Tibial nerve (tissue), 4 donors: ENCODE measurements at places on chromosomes 6 and 20. TPM values are rescaled to one million over a fixed set of nuclear protein-coding genes. Genes with fewer than 3 reads are reported as not detected.

C6orf52 gene
- total RNA-seq: not detected

GGT7 gene
- 26.4 TPM for total RNA-seq

GSTA2 gene
- total RNA-seq: not detected

HSPA12B gene
- 30.9 TPM for total RNA-seq

OR2J3 gene
- not detected for total RNA-seq

ZNF165 gene
- total RNA-seq: 0.44 TPM

MOG gene
- not detected for total RNA-seq

NKX2-4 gene
- total RNA-seq: not detected

DNA sequence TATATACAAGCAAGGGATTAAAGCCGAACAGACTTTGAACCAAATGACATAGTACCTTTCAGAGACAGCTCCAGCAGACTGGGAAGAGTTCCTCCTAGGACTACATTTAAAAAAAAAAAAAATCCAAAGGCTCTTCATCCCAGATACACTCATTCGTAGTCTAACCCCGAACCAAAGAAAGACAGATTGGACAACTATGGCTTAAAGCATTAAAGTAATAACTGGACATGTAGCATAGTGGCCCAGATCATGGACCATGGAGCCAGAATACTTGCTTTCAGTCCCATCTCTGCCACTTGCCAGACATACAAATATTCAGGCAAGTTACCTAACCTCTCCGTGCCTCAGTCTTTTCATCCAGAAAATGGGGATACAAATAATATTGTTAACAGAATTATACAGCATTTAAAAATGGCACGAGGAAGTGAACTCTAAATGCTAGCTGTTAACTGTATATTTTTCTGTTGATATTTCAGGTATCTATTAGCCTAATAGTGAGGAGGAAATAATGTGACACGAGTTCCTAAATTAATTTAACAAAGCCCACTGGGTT, 123.7 kb downstream of the HIVEP2 start:
- no peak for DNase-seq

DNA sequence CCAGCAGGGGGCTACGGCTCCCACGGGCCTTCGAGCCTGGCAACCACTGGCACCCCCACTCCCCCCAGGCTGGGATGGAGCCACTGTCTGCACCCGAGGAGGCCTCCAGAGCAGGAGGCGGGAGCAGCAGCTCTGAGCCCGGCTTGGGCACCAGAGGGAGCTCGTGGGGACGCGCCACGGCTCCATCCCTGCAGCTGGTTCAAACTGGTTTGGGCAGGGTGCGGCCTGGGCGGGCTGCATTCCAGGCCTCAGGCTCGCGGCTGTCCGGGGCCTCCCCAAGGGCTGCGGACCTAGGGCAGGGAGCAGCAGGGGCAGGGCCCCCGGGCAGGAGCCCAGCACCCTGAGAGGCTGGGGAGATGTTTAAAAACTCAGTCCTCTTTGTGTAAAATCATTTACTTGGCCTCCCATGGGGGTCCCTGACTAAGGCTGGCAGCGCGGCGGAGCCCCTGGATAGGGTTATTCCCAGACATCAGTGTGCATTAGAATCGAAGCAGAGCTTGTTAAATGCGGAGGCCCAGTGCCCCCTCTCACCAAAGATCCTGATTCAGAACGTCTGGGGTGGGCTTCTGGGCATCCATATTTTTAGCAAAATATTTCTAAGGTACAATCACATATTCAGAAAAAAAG, 4.1 kb upstream of the BCAS4 start:
- DNase-seq: peak; percentile 80

DNA sequence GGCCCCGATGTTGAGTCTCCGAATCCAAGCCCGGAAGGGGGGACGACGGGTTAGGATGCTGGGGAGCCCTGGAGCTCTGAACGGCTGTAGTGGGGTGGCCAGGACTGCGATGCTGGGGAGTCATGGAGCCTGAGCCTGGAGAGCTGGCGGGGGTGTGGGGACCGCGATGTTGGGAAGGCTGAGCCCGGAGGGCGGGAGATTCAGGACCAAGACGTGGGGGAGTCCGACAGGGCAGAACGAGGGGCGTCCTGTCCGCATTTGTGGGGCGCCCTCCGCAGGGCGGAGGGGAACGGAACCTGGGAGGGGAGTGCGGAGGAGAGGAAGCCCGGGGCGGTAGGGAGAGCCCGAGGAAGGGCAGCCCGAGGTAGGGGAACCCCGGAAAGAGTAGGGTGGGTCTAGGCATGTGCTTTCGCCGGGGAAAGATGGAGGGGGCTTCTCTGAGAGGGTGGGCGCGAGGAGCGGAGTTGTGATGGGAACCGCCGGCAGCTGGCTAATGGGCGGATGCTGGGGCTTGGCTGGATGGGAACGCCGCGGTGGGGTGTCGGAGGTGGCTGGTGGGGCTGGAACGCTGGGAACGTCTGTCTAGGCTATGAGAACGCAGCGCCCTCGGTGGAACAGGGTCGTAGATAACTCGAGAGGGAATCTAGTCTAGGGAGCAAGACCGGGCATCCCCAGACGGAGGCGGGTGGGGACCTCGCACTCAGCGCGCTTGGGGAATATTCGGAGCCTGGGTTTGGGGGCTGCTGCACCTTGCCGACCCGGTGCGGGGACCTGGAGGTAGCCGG, 684 bp downstream of the PAQR8 start:
- peak; percentile 17 for DNase-seq

DNA sequence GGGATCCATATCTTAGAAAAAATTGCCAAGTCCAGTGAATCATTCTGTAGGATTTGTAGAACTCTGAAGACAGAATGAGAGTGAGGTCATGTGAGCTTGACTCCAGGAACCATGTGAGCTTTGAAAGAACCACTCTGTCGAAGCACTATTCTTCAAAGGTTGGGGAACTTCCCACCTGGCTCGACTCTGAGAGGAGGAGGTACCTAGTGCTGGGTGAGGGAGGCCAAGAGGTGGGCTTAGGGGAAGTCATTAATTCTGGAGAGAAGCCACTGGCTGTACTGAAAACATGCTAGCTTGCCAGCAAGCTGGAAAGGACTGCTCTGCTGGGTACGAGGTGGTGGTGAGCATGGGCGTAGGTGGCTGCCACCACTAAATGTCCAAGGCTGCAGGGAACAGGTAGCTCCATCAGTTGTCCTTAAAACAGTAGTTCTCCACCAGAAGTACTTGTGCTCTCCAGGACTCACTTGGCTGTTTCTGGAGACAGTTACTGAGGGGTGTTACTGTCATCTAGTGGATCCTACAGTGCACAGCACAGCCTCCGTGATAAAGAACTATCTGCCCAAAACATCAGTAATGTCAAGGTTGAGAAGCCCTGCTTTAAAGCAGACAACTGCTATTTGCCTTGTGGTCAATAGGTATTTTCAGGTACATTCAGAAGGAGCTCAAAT, 34.7 kb upstream of the SYNJ2 start:
- DNase-seq: no peak

DNA sequence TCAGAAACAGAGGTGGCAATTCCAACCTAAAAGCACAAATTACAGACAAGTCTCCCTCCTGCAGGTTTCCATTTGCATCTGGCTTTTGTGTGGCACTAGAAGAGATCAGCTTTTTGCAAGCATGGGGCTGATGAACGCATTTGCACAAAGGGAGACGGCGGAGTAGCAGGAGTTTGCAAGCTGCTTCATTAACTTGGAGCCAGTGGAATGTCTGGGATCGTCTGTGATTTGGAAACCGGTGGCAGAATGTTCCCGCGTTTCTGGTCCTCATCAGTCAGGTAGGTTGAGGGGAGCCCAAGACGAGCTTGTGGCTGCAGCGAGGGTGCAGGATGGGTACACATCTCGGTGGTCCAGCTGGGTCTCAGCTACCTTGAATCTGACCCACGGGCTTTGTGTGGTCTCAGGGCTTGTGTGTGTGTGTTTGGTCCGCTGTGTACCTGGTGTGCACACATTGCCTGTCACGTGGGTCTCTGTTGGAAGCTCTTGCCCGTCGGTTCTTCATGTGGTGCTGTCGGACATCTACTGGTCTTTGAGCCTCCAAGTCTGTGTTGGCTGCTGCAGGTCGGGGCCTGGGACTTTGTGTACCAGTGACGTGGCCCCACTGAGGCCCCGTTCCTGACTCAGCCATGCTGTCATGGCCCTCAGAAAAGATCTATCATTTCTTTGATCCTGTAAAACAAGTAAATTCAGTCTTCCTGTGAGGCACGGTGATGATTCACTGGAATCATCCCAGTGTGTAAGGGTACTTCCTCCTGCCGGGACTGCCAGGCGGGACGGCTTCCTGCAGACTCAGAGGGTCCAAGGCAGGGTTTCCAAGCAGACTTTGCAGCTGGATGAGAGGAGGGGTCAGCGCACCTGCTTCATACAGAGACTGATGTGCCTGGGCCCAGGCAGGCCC, 12.4 kb upstream of the MYT1 start:
- DNase-seq: no peak

- DNase-seq: no peak
Measured at GRCh38 chr6:1027109-1027794, 284.6 kb upstream of the FOXQ1 start.

- no peak for DNase-seq
Measured at GRCh38 chr6:156107624-156108101, 652.0 kb upstream of the NOX3 start.

- no peak for DNase-seq
Measured at GRCh38 chr6:157647261-157647915, 175.7 kb upstream of the SNX9 start.

DNA sequence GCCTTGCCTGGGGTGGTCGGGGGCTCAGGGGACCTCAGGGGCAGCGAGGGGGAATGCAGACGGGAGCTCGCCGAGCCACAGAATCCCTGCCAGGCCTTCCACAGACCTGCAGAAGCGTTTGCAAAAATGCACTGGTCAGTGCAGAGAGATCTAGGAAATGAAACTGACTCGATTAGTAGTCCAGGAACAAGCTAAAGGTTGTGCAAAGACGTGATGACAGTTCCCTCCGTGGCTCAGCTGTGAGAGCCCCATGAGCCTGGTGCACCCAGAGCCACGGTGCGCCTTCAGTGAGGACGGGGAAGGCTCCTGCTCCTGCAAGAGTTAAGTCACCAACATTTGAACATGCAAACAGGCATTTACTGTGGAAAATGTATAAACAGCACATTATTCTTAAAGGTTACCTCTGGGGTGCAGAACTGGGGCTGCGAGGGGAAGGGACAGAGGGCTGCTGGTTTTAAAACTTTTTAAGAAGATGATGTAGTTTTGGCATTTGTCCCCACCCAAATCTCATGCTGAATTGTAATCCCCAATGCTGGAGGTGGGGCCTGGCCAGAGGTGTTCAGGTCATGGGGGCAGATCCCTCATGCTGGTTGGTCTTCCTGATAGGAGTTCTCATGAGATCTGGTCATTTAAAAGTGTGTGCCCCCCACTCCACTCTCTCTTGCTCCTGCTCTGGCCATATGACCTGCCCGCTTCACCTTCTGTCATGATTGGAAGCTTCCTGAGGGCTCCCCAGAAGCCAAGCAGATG, 147.3 kb downstream of the DLL1 start:
- no peak for DNase-seq

GRCh38 chr6:20447157-20447556, 45.5 kb downstream of the E2F3 start:
- DNase-seq: no peak

DNA sequence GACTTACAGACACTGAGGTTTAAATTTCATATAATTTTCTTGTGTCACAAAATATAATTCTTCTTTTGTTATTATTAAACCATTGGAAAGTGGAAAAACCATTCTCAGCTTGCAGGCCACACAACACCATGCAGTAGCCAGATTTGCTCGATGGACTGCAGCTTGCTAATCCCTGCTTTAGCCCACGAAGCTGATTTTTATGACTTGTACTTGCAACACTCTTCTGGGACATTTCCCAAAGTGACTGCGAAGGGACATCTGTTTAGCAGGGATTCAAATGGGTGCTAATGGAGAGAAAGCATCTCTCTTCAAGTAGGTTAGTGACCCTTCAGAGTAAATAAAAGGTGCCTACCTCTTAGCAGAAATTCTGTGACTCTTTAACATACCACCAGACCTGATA, 304.6 kb upstream of the ZFP64 start:
- DNase-seq: no peak

DNA sequence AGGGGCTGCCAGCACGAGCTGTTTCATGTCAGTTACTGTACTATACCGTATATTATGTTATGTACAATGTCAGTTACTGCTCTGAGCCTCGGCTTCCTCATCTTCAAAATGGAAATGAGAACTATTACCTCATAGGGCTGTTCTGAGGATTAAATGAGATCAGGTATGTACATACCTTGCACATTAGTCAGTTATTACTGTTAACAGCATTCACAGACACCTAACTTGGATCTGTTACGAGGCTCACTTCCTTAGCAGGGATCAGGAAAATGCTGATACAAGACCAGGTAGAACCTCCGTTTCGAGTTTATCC, 69.7 kb upstream of the TBC1D7 start:
- no peak for DNase-seq

DNA sequence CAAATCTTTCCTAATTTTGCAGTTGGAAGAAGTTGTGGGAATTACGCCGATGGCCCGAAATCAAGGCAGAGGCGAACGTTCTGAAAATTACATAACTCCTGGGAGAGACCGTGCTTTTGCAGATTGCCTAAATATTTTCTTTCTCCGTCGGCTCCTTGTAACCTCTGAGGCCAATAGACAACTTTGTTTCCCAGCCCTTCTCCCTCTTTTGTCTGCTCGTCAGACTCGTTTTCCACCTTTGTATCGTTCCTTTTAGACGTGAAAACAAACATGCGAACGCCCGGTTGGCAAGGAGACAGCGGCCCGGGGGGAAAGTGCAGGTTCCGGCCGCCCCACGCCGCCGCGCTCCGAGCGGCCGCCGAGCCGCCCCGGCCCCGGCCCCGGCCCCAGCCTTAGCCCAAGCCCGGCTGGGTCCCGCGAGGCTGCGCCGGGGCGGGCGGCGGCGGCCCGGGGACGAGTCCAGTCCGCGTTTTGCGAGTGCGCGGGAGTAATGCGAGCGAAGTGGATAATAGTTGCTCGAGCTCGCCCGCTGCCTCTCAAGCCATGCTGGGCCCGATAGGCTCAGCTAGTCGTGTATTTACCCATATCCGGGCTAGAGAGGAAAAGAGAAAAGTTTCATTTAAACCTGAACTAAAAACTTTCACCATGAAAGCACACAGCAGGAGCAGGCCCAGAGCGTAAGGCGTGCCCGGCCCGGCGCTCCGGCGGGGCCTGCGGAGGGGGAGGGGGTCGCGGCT, at the start of gene ARID1B:
ARID1B (plus strand) TSS at position 539 of the 737 bp plus-strand sequence. CDS start 303 bp downstream, outside the sequence.
- peak; percentile 75 for DNase-seq

DNA sequence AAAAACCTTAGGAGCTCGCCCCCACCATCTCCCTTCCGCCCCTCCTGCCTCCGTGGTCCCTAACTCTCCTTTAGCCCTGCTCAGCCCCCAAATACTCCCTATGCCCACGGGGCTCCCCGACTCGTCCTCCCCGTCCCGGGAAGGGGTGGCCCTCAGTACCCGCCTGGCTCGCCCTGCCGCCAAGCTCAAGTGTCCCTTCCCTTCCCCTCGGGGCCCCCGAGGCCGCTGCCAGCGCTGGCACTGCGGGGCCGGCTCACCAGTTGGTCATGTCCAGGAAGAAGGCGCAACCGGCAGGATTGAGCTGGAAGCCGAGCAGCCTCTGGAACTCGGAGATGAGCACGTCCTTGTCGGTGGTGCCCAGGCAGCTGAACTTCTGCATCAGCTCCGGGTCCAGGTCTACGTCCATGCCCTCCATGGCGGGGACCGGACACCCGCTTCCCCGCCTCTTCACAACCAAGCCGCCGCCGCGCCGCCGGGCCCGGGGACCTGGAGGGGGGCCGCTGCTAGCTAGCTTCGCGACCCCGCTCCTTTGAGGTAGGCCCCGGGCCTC, 303 bp downstream of the ILRUN start:
- DNase-seq: no peak

GRCh38 chr6:117512987-117513573, 30.6 kb downstream of the DCBLD1 start:
- DNase-seq: no peak
